ENCODE measurements at places on chromosomes 5 and 9. TPM values are rescaled to one million over a fixed set of nuclear protein-coding genes. Genes with fewer than 3 reads are reported as not detected.
A peak's percentile ranks its signal among the peaks of the same experiment; 100 is the strongest.

DNA sequence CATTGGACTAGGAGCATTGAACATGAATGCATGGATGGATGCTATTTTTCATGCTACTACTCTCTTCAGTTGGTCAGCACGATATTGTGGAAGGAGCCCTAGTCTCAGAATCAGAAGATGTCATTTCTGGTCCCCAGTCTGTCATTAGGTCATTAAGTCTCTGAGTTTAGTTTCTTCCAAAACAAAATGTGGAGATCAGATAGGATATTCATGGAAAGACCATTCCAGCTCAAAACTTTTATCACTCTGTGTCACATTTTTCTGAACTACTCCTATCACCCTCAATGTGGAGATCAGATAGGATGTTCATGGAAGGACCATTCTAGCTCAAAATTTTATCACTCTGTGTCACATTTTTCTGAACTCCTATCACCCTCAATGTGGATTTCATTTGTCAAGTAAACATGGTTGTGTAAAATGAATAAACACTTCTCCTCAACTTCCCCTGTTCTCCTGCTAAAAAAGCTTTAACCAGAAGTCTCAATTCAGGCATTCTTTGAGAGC lies 296.8 kb downstream of the MRPS30 start:
- H3K36me3 ChIP-seq: no peaks in the 10 kb centered on the region
- H3K4me3 ChIP-seq: no peak overlapping the region
- H3K27ac ChIP-seq: no peak overlapping the region
- no peak for DNase-seq
- no peaks in the 10 kb centered on the region for H3K27me3 ChIP-seq
- no peaks in the 10 kb centered on the region for H3K4me1 ChIP-seq

GRCh38 chr9:97373331-97373730 lies 38.6 kb upstream of the TDRD7 start:
- no peaks in the 10 kb centered on the region for H3K4me1 ChIP-seq
- no peaks in the 10 kb centered on the region for H3K27me3 ChIP-seq
- no peaks in the 10 kb centered on the region for H3K36me3 ChIP-seq
- H3K27ac ChIP-seq: no peak overlapping the region
- H3K4me3 ChIP-seq: no peak overlapping the region

DNA sequence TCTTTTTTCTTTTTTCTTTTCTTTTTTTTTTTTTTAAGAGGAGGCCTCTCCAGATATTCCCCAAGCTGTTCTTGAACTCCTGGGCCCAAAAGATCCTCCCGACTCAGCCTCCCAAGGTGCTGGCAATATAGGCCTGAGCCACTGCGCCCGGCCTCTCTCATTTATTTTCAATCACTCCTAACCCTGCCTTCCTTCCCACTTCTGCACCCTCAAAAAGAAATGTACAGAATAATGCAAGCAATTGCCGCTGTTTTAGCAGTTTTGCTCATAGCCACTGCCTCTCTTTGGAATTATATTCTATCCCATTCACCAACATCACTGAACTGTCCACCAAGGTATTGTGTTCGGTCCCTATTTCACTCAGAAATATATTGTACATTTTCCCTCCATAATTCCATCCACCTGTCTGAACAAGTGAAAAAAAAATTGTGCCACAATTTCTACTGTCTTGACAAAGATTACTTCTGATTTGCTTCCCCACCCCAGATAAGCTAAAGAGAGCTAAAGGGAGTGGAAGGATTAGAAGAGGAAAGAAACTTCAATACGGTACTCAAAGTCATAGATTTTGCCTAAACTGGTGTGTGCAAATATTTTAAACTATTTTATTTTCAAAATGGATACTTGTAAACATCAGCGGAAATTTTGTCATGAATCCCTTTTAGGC lies 1.9 kb downstream of the FNBP1 start:
- DNase-seq: no peak
- no peak overlapping the region for H3K27ac ChIP-seq
- H3K27me3 ChIP-seq: no peaks in the 10 kb centered on the region

DNA sequence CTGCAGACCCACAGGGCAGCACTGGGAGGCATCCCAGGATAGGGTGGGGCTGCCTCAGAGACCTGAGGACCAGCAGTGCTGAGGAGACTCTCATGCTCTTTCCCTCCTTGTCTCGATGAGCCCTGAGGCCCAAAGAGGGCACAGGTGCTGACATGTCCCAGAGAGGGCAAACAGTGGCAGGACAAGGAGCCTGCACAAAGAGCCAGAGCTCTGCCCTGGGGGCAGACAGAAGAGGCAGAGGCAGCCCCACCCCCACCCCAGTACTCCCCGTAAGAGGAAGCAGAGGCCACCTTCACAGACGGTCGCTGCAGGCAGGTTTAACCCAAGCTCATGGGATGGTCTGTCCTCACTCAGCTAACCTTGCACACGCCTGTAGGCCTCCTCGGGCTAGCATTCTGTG lies 29.4 kb upstream of the TTLL11 start:
- no peak overlapping the region for H3K4me3 ChIP-seq
- H3K27me3 ChIP-seq: no peaks in the 10 kb centered on the region
- no peaks in the 10 kb centered on the region for H3K4me1 ChIP-seq
- H3K27ac ChIP-seq: no peak overlapping the region
- H3K36me3 ChIP-seq: no peaks in the 10 kb centered on the region

GRCh38 chr5:43369651-43370050 lies 42.5 kb downstream of the CCL28 start:
- DNase-seq: no peak
- H3K27ac ChIP-seq: no peak overlapping the region
- H3K4me1 ChIP-seq: no peaks in the 10 kb centered on the region
- no peaks in the 10 kb centered on the region for H3K36me3 ChIP-seq
- H3K4me3 ChIP-seq: no peak overlapping the region

DNA sequence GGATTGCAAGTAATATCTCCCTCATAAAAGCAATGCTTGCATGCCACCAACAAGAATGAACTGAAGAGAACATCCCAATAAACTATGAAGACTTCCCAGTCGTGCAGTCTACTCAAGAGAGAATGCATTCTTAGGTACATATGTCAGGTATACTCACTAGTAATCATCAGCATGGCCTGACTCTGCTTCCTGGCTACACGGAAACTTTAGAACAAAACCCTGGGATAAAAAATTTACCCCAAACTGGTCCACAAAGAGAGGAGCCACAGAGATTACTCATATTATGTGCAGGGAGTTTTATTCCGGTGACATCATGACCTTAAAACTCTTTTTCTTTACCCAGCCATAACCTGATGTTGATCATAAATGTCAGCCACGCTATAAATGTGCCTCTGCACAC lies 57.5 kb upstream of the PAPPA start:
- no peaks in the 10 kb centered on the region for H3K4me1 ChIP-seq
- no peaks in the 10 kb centered on the region for H3K27me3 ChIP-seq
- no peak for DNase-seq

DNA sequence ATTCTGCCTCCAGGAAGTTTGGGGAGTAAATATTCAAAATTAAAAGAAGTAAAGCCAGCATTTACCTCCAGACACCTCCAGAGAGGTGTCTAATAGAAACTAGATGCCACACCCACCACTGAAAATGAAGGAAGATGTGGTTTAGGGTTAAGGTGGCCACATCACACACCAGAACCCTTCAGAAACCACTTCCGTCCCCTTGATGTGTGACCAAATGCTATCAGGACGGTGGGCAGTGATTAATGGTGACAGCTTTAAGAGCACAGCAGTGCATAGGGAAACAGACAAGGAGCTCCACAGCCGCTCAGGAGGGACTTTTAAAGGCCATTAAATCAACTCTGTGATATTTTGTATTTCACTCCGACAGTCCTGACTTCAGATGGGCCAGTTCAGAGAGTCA lies 295.2 kb downstream of the BRINP1 start:
- no peak overlapping the region for H3K27ac ChIP-seq
- no peaks in the 10 kb centered on the region for H3K27me3 ChIP-seq
- no peaks in the 10 kb centered on the region for H3K36me3 ChIP-seq

- no peak overlapping the region for H3K27ac ChIP-seq
- DNase-seq: no peak
- H3K36me3 ChIP-seq: no peaks in the 10 kb centered on the region
- H3K27me3 ChIP-seq: no peaks in the 10 kb centered on the region
Measured at GRCh38 chr9:134869554-134870300, 10.9 kb upstream of the FCN2 start.

GRCh38 chr9:135615666-135616618 lies 23.4 kb downstream of the GLT6D1 start:
- no peaks in the 10 kb centered on the region for H3K36me3 ChIP-seq
- no peaks in the 10 kb centered on the region for H3K27me3 ChIP-seq
- DNase-seq: no peak
- H3K4me1 ChIP-seq: no peaks in the 10 kb centered on the region
- H3K4me3 ChIP-seq: no peak overlapping the region

- H3K4me3 ChIP-seq: no peak overlapping the region
- H3K27me3 ChIP-seq: no peaks in the 10 kb centered on the region
Measured at GRCh38 chr5:56725711-56726411, 89.5 kb upstream of the MAP3K1 start.

GRCh38 chr5:43227655-43228054 lies 35.6 kb downstream of the NIM1K start:
- H3K27ac ChIP-seq: no peak overlapping the region
- H3K4me3 ChIP-seq: no peak overlapping the region
- no peaks in the 10 kb centered on the region for H3K36me3 ChIP-seq

- no peak overlapping the region for H3K27ac ChIP-seq
- no peak for DNase-seq
- no peaks in the 10 kb centered on the region for H3K27me3 ChIP-seq
- no peak overlapping the region for H3K4me3 ChIP-seq
Measured at GRCh38 chr9:135230817-135231520, 143.5 kb downstream of the OLFM1 start.

DNA sequence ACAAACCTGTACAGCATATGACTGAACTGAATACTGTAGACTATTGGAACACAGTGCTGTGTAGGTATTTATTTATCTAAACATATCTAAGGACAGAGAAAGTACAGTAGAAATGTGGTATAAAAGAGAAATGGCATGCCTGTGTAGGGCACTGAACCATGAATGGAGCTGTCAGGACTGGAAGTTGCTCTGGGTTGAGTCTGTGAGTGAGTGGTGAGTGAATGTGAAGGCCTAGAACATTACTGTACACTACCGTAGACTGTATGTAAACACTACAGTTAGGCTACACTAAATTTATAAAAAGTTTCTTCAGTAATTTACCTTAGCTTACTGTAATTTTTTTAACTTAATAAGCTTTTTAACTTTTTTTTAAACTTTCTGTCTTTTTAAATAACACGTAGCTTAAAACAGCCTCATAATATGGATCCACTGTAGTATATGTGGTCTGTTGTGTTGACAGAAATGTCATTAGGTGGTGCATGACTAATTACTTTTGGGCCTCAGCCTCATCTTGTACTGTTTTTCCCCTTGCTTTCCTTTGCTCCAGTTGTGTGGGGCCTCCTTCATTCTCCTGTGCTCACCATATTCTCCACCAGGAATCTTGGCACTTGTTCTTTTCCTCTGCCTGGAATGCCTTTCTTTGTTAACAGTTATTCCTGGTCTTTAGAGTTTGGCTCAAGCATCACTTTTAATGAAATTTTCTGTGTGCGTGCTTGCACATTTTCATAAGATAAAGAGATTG lies 8.8 kb downstream of the SPIN1 start:
- DNase-seq: no peak
- H3K4me1 ChIP-seq: no peaks in the 10 kb centered on the region
- no peak overlapping the region for H3K27ac ChIP-seq
- no peaks in the 10 kb centered on the region for H3K27me3 ChIP-seq

DNA sequence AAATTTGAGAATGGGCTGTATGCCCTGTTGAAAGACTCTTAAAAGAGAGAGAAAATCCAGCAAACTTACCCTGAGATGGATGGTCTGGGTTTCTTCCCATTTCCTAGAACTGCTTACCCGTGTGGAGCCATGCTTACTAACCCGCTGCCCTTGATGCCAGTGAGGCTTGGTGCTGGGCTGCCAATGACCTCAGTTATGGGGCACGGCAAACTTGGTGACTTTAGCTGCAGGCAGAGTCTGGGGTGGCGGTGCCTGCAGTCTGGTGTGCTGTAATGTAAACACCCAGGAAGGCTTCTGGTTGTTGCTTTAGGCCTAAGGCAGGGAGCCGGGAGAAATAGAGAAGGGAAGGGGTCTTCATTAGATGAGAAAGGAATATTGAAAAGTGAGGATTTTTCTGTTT lies 7.3 kb upstream of the TENT4A start:
- DNase-seq: no peak
- no peak overlapping the region for H3K4me3 ChIP-seq
- H3K27ac ChIP-seq: no peak overlapping the region

DNA sequence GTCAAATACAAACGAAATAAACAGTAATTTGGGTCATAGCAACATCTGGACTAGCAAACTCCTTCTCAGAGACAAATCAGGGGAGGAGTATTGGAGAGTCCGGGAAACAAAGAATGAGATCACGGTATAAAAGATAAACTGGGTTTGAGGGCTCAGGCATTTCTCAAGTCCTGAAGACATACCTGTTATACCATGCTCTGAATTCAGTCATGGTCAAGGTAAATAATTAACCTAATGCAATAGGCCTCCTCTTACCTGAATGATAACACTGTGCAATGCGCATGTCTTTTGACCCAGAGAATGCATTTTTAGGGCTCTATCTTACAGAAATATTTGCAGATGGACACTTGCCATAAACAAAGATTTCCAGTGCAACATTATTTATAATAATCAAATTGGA lies 31.9 kb upstream of the SPDL1 start:
- no peak for DNase-seq
- no peak overlapping the region for H3K4me3 ChIP-seq
- no peaks in the 10 kb centered on the region for H3K4me1 ChIP-seq
- H3K27me3 ChIP-seq: no peaks in the 10 kb centered on the region
- no peak overlapping the region for H3K27ac ChIP-seq

GRCh38 chr5:7754997-7755596 lies 95.8 kb downstream of the CFAP90 start:
- no peaks in the 10 kb centered on the region for H3K4me1 ChIP-seq
- peak; percentile 57 for DNase-seq
- H3K27ac ChIP-seq: no peak overlapping the region
- no peaks in the 10 kb centered on the region for H3K36me3 ChIP-seq

DNA sequence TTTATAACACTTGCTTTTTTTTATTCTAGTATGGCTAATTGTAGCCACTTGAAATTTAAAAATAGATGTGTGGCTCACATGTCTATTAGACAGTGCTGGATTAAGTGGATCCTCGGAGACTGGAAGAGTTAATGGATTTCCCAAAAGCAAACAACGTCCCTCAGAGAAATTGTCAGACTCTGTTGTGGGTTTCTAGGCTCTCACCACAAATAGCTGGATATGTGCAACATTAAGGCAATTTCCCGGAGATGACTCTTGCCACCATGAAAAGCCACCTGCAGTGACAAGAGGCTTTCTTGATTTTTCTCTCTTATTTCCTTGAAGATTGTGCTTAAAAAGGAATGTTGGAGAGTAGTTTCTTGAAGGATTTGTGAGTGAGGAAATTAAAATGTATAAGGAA lies 43.2 kb downstream of the TMEM167A start:
- no peak overlapping the region for H3K4me3 ChIP-seq
- H3K4me1 ChIP-seq: no peaks in the 10 kb centered on the region
- DNase-seq: no peak
- H3K36me3 ChIP-seq: no peaks in the 10 kb centered on the region
- no peak overlapping the region for H3K27ac ChIP-seq

The KCNMB1 gene
- total RNA-seq: 0.28 TPM

The ISL1 gene
- total RNA-seq: 0.98 TPM

The SMIM33 gene
- not detected for total RNA-seq

The AGTPBP1 gene
- total RNA-seq: 8.7 TPM

The NDUFS6 gene
- 14.4 TPM for total RNA-seq

The SMIM3 gene
- 19.3 TPM for total RNA-seq

The C9orf72 gene
- 8.9 TPM for total RNA-seq

The ADAMTS19 gene
- 0.15 TPM for total RNA-seq

The TRAPPC13 gene
- total RNA-seq: 11.9 TPM

The MYO10 gene
- 47.3 TPM for total RNA-seq

The STKLD1 gene
- total RNA-seq: 0.58 TPM

The ADCY2 gene
- 2.2 TPM for total RNA-seq

The CIZ1 gene
- total RNA-seq: 66.1 TPM

Measured in pancreas (tissue), 10 donors.